ENCODE measurements at places on chromosomes 11 and 22.

DNA sequence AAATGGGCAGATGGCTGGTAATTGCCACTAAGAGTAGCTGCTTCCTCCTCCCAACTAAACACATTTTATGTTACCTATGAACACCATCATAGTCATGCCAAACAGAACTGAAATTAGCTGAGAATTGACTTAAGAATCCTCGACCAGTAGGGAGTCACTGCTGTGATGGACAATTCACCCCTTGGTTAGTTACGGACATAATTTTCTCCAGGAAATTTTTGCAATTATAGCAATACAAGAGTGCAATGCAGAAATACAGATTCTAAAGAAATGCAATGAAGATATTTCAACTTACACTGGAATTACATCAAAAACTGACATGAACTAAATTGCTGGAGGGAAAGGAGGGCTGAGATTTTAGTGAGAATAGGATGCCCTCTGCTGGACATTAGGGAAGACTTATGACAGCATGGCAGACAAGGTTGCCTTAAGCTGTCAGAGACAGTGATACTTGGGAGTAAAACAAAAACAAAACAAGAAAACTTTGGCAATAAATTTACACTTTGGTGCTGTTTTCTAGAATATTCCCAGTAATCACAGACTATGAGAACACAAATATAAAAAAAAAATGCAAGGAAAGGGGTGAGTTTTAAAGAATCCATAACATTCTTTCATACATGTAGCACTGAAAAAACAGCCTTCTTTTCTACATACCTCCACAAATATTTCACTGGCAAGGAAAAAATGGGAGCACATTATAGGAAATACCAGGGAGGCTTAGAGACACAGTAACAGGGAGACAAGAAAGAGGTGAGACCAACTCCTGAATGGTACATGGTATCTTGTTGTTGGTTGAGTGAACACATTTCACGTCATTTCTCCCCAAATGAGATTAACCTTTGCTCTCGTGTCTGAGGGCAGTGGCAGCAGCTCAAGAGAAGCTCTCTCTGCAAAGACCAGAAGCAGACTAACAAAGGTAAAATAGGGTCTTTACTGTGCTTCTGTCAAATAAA is 11.2 kb upstream of the PPP2R1B start:
- DNase-seq: no peak

- DNase-seq: no peak
These were observed 8.5 kb upstream of the LDLRAD3 start for GRCh38 chr11:35935390-35935789.

DNA sequence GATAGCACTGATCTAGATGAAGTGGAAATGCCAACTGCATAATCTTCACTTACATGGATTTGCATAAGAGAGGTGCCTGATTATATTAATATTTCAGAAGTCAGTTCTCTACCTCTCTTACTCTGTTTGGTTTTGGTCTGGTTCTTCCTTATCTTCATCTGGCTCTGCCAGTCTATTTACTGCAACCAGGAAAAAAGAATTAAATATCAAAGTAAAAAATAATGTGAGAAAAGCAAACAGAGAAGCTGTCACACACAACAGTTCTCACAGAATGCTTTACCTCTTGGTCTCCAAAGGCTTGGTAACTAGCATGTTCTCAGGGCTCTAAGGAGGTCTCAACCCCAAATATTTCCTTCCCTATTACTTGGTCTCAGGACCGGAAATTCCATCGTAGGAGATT is 6.7 kb downstream of the VSIG10L2 start:
- DNase-seq: no peak

GRCh38 chr11:69337211-69337721 is 43.3 kb downstream of the MYEOV start:
- DNase-seq: no peak

DNA sequence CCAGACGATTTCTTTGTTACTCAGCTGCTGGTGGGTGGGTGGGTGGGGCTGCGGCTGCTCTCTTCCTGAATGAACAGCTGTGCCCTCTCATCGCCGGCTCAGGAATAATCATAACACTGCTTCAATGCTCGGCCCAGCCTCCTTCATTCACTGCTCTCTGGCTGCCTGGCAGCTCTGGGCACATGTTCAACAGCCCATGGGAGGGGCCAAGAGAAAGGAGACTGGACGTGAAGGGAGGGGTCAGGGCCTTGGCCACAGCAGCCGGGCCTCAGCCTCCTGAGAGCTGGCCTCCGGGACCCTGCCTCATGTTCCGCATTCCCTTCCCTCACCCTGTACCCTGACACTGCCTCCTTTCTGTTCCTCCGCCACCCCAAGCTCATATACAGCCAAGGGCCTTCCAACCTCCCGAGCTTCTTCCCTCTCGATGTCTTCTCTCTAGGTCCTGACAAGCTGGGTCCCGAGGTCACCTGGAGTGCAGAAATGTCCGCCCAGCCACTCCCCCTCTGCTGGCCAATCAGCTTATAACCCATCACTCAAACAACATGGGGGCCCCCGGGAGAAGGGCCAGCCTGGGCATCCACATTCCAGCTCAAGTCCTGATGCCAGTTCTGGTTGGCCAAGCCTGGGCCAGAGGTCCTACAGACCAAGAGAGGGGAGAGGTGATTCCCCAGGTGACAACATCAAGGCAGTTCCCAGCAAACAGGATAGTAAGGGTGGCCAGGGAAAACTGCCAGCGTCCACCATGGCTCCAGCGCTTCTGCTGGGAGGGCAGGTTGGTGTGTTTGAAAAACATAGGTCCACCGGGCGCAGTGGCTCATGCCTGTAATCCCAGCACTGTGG is 3.2 kb upstream of the CSDC2 start:
- no peak for DNase-seq

GRCh38 chr11:105899772-105900171 is 122.3 kb downstream of the MSANTD4 start:
- DNase-seq: no peak

- DNase-seq: no peak
These were observed 45.9 kb downstream of the TBX1 start for GRCh38 chr22:19806213-19807160.

GRCh38 chr11:58060939-58061672 is 30.4 kb downstream of the OR6Q1 start:
- DNase-seq: no peak

DNA sequence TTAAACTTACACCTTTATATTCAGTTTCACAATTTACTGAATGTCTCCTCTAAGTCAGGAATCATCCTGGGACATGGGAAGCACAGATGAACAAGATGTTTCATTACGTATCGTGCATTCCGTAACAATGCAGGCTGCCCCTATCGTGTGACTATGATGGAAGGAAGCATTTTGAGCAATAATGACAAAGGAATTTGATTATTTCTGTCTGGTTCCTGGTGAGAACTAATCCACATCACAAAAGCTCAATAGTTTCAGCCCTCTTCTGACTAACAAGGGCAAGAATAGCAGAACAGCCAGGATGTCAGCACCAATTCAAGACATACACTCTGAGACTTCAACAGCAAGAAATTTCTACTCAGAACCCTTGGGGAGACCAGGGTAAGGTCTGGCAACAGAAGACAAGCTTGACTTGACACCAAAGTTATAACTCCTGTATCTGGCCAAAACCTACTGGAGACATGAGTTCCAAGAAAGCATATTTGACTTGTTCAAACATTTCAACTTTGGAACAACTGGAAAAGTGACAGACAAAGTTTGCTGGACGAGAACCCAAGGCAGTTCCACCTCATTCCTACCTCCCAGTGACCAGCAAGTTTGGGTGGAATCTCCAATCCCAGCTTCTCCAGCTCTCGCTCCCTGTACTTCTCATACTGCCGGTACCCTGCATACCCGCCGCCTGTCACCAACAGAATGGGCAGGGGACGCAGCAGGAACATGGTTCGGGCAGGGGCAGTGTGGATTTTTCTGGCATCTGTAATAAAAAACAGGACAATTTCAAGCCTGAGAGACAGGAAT is 14.3 kb downstream of the PISD start:
- DNase-seq: no peak

GRCh38 chr11:5348551-5349194 is 2.6 kb upstream of the OR51B6 start:
- no peak for DNase-seq

DNA sequence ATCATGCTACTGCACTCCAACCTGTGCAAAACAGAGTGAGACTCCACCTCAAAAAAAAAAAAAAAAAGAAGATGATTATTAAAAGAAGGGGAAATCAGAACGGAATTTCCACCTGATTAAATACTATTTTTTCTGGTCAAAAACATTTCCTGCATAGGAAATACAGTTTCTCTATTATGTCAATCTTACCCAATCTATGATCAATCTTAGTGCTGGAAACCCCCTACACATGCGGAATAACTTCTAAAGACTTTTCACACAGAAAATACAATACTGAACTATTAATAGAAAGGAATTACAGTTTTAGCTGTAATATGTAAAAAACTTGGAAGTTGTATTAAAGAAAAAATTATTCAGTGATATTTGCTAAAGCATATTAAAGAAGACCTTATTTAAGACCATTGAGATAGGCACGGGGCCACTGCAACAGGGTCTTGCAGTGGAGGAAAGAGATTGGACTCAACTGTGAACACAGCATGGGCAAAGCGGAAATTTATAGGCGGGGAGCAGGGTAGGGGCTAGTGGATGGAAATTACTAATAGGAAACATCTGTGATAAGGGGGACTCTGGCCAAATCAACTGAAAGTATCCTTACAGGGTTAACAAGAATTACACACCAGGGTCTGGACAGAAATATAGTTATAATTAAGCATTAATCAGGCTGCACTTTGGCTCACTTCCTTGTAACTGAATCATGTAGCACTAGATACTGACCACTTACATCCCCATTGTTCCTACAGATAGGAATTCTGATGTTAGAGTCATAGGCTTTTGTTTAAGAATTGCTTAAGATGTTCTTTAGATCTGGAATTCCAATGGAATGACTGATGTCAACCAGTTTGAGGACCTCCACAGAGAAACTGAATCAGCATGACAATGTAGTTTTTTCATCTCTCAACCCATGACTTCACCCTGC is 411.5 kb upstream of the DDI1 start:
- DNase-seq: no peak

GRCh38 chr11:75140269-75141138 is 10.4 kb upstream of the SLCO2B1 start:
- peak; percentile 69 for DNase-seq

DNA sequence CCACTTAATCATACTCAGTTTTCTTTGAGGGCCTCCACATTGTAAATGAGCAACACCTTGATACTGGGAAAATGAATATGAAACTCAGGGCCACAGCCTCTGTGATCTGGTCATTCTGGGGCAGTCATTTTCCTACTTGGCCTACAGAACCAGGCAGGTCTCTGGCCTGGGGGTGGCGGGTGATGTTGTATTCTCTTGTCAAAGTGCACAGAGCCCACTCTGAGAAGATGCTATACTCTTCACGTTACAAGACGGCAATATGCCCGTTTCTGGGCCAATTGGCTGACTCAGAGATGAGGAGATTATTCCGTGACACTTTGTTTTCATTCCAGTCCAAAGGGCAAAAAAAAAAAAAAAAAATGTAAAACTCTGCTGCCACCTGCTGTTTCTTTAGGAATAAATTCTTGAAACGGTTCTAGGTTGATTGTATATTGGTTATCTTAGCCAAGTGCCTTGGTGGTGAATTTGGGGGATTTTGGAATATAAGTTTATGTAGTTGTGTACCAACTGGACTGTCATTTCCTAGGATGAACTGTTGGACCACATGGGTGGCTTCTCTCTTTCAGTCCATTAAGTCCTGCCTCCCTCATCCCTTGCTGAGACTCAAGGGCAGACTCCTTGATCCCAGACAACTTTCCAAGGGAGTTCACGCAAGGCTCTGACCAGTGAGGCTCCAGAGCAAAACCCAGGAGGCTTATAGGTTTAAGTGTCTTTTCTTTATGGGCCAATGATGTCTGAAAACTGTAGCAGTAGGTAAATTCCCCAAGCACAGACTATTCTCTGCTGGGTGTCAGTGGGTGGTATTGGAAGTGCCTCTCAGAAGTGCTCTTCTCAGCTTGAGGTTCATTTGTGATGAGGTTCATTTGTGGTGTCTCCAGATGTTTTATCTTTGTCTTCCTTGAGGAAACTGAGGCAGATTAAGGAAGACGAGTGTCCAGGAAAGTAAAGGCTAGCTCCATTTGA is 18.2 kb downstream of the ADM start:
- no peak for DNase-seq

GRCh38 chr11:61797263-61797944 is 4.7 kb downstream of the FEN1 start:
- peak; percentile 54 for DNase-seq

DNA sequence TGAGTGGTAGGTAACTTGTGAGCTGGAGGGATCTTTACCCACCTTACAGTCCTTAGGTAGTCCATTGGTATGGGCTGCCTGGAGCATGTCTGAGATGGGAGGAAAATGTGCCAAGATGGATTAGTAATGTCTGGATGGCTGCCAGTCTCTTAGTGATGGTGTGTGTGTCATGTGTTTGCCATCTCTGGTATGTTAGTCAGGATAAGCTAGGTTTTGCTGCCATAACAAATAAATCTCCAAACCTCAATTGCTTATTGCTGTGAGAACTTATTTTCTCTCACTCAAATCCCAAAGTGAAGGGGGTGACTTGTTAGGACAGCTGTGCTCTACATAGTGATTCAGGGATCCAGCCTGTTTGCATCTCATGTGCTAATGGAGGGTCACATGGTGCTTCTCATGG is 40.9 kb upstream of the MYEOV start:
- DNase-seq: no peak

GRCh38 chr11:2271077-2271326 is 614 bp upstream of the ASCL2 start:
- no peak for DNase-seq

- DNase-seq: peak; percentile 29
These were observed 4.1 kb upstream of the TBX1 start for GRCh38 chr22:19756288-19757128.

- DNase-seq: no peak
These were observed 318.7 kb downstream of the BUD13 start for GRCh38 chr11:116454020-116454645.

- DNase-seq: no peak
These were observed 63.4 kb upstream of the CARD18 start for GRCh38 chr11:105202844-105203548.

DNA sequence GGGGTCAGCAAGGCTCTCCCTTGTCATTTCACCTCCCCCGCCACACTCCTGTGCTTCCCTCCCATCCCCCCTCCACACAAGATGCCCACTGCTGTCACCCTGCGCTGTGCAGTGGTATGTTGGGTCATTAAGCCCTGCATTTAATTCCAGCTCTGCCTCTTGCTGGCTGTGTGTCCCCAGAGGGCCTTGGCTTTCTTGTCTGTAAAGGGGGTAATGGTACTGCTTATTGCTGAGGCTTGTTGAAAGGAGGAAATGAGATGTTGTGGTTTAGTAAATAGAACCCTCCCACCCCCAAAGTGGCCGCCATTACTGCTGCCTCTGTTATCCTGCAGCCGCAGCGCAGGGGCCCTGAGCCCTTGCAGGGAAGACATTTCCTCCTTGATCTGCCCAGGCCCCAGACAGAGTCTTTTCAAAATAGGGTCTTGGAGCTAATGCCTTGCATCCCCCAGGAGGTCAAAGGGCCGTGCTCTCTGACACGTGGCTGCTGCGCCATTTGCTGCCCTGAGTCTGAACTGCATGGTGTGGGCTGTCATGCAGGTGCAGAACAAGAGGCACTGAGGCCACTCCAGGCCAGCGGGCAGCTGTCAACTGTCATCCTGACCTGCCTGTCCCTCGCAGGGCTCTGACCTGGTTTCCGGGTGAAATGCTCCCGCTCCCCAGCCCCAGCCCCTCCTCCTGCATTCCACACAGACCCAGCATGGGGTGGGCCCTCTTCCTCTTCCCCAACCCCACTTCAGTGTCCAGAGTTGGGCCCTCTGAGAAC is 18.7 kb downstream of the PVALB start:
- DNase-seq: no peak
